ENCODE measurements at places on chromosomes 11 and 22. TPM values are rescaled to one million over a fixed set of nuclear protein-coding genes. Genes with fewer than 3 reads are reported as not detected.

The CLDN5 gene
- total RNA-seq: 20.0 TPM

DNA sequence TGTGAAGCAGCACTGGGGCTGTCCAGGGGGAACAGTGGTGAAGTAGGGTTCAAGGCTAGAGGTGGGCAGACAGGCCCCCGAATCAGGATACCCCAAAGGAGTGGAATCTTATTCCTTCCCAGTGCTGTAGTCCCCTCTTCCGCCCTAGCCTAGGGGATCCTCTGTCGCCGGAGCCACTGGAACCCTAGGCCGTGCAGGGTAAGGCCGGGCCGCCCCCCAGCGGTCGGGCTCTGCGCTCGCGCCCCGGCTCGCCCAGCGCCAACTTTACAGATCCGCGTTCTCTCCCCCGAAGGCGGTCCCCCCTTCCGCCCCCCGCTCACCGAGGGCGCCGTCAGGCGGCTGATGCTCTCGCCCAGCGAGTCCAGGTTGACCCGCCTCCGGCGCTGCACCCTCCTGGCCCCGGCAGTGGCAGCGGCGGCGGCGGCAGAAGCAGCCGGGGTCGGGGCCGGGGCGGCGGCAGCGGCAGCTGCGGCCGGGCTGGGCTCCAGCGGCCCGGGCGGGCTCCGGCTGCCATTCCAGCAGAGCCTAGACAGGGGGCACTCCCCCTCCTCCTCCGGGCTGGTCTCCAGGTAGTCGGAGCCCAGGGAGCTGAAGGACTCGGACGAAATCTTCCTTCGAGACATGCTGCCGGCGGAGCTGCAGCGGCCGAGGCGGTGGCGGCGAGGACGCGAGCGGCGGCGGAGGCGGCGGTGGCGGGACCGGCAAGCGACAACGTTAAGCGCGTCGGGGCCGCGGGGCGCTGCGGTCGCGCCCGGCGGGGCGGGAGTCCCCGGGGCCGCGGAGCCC lies 650 bp downstream of the GUCY1A2 start:
- no peak for DNase-seq

DNA sequence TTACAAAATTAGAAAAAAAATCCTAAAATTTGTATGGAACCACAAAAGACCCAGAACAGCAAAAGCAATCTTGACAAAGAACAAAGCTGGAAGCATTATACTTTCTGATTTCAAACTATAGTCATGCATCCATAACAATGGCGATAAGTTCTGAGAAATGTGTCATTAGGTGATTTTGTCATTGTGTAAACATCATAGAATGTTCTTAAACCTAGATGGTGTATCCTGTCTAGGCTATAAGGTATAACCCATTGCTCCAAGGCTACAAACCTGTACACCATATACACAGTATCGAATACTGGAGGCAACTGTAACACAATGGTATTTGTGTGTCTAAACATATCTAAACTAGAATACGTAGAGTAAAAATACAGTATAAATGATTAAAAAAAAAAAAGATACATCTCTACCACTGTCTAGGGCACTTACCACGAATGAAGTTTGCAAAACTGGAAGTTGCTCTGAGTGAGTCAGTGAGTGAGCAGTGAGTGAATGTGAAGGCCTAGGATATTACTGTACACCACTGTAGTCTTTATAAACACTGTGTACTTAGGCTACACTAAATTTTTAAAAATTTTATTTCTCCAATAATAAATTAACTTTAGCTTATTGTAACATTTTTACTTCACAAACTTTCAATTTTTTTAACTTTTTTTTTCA lies 18.1 kb upstream of the SC5D start:
- DNase-seq: no peak

DNA sequence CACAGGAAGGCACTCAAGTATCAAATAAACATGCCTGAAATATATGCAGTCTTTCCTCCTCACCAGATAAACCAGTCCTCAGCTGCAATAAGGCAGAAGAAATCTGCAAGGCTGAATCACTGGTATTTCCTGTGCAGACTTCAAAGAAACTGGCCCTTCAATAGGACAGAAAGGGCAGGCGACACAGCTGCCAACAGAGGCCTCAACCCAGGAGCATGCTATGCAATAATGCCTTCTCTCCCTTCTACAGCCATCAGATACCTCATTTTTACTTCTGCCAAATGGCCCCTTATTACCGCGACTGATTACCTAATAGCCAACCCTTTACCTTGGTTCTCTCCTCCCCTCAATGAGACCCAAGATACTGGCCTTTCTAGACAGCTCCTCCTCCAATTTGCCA lies 8.0 kb downstream of the NUMA1 start:
- DNase-seq: no peak

- no peak for DNase-seq
Observed at GRCh38 chr11:7196396-7197146, 55.1 kb upstream of the SYT9 start.

DNA sequence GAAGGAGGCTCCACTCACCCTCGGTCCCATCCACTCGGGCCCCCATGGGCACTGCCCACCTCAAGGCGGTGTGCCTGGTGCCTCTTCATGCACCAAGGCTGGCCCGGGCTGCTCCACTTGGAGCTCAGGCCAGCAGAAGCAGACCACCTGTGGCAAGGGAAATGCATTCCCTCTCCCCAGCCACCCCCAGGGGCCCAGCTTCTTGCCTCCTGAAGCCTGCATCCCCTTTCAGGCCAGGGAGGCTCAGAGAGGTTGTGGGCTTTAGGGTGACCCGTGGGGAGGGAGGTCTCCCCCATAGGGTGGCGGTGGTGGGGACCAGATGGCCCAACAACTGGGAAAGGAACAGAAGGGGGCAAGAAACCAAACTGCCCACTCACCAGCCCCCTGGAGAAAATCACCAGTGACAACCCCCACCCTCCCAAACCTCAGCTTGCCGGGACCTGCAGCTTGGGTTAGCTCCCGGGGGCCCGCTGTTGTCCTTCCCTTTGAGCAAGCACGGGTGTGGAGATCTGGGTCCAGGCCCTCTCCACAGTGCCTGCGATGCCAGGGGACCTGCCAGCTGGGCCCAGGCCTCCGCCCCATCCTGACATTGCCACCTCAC lies 8.4 kb downstream of the CBX6 start:
- DNase-seq: no peak

GRCh38 chr22:38733724-38734381 lies 21.9 kb downstream of the SUN2 start:
- DNase-seq: no peak

Data from T-helper 17 cell (primary cell).